ENCODE measurements at places on chromosomes 2 and 18.
A peak's percentile ranks its signal among the peaks of the same experiment; 100 is the strongest.

DNA sequence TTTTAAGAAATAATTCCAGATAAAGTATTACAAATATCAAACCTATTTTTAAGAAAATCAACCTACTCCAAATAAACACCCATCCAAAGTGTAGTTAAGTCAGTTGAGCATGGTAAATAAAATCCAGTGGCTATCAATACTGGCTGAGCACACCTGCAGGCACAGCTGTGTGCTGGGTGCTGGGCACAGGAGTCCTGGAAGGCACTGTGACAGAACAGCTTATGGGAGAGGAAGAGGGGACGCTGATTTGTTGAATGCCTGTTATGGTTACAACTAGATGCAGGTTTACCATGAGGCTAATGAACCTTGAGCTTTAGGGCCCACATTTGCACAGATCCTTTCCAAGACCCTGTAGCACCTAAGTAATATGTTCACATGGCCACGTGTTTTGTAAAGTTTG lies 202.7 kb downstream of the MTX2 start:
- DNase-seq, result no peak

DNA sequence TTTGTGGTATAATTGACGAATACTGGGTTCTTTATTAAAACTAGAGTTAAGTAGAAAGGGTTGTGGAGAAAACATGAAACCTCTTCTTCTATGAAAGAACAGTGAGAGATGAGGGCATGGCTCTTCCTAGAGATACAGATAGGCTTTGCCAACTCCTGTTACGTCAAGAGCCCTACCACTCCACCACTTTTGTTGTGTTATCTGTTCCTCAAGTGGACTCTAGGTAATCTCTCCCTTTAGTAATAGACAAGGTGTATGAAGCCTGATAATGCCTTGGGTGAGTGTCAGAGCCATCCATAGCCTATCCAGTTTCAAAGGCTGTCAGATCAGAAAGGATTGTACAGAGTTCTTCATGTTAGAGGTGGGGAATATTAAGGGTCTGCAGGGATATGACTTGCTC lies 176.4 kb downstream of the SETBP1 start:
- no peak for DNase-seq

DNA sequence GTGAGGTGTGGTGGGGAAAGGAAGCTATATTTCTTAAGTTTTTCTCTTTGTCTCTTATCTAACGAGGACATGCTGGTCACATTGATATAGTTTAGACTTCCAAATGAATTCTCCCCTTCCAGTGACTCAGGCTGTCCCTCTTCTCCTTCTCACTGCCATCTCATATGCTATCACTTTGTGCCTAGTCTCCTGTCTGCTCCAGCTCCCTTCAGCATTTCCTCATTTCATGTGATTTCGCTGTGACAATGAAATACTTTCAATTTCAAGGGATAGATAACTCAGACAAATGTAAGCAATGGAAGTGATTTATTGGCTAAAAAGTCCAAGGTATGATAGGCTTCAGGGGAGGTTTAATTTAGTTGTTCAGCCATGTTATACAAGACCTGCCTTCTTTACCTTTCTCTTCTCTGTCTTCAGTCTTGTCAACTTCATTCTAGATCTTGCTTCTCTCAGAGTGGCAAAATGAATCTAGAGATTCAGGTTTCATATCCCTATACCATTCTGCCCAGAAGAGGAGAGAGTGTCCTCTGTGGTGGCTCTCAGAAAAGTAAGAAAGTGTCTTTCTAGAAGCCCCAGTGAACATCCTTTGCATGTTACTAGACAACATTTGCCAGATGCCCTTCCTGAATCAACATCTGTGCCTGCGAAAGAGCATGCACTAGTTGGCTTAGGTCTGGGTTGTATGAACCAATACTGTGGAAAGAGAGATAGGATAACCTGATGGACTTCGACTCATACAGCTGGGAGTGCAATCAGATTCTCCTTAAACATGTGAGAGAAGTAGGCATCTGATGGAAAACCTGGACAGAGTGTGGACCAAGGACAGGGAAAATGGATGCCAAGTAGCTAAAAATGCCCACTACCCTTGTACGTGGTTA lies 29.9 kb upstream of the GPR155 start:
- DNase-seq, result no peak

GRCh38 chr2:224882291-224883171 lies 159.7 kb downstream of the DOCK10 start:
- peak; percentile 95 for DNase-seq

DNA sequence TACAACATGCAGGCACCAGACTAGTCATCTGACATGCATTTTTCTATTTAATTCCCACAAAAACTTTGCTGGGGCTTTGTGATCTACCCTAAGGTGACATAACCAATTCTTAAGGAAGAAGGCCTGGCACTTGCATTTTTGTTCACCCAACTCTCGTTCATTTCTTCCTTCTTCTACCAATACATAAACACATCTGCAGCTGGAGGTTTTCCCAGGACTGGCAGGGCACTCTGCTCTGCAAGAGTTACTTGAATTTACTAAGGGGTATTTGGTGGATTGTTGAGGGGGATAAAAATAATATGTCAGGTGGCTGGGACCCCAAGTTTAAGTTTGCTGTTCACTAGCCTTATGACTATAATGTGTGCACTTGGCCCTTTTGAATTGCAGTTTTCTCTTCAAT lies 111.4 kb upstream of the TRIB2 start:
- no peak for DNase-seq

DNA sequence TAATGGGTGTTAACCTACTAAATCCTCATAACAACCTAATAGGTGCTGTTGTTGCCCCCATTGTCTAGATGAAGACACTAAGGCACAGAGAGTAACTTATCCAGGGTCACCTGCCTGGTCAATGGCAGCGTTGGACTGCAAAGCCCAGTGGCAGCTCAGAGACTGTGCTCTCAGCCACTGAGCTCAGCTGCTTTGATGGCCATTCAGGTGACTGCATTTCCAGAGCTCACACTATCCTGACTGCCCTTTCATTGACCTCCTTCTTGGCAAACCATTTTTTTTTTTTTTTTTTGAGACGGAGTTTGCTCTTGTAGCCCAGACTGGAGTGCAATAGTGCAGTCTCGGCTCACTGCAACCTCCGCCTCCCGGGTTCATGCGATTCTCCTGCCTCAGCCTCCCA lies 115.2 kb downstream of the MAPK4 start:
- DNase-seq, result no peak

GRCh38 chr18:78822949-78823285 lies 156.7 kb upstream of the SALL3 start:
- DNase-seq, result no peak

DNA sequence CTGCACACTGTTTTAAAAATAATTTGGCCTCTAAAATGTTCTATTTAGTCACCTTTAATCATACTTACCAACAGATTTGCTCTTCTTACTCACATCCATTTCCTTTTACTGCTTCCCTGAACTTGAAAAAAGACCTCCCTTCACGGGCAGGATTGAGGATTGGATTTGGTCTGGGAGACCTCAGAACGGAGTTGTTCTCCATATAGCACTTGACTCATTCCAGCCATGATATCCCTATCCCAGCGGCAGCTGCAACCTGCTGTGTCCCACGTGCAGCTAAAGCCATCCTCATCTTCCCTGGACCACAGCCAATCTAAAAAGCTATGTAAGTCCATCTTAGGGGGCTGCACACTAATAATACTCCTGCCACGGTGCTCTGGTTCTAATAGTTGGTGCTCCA lies 97.0 kb upstream of the PTPRM start:
- no peak for DNase-seq

DNA sequence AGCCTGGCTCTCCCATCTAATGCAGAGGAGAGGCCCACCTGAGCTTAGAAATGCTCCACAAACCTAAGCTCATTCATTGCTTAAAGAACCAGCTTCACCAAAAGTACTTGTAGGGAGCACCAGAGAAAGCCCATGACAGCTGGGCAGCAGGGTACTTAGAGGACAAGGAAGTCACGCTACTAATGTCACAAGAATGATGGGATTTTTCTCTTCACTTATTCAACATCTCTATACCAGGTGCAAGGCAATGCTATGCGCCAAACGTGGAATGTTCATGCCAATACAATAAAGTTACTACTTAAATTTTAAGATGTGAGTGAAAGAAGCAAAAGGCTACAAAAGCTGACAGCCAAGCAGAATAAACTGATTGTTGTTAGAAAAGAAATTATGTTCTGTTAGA lies 36.0 kb downstream of the LONRF2 start:
- peak; percentile 21 for DNase-seq

DNA sequence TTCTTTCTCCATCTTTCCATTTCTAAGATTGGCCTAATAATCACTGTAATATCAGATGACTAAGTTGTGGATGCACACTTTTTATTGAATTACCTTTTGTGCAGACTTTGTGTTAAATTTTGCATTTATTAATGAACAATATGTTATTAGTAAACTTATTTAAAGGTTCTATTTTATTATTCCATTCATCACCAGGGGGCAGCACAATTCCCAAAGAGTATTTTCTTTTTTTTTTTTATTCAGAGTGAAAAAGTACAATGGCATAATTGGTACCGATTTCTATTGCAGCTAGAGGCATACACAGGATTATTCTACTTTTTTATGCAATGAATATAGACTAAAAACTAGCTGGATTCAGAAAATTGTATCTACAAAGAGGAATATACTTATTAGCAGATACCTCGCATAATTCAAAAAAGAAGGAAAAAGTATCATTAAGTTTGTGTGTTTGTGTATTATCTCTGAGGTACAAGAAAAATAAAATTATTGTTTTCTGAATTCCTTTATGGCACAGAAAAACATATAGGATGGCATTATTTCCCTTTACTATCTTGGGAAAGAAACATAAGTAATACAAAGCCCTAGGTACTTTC lies 390.6 kb downstream of the ERBB4 start:
- DNase-seq, result peak; percentile 11

GRCh38 chr2:28232295-28232694 lies 160.4 kb upstream of the FOSL2 start:
- peak; percentile 83 for DNase-seq

DNA sequence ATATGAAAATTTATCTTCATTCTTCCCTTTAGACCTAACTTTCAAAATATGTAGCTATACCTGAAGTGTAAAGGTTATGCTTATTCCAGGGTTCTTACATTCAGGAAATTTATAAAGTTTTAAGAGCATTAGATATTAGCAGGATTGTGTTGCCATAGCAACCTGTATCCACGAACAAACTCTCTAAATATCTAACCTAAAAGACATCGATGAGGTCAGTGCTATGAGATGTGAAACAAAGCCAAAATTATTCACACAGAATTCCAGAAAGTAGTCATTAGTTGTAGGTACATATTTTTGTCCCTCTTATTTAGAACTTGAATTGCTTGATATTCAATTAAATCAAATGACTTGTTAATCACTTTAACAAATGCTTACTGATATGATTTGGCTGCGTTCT lies 705.3 kb downstream of the SOCS6 start:
- no peak for DNase-seq

DNA sequence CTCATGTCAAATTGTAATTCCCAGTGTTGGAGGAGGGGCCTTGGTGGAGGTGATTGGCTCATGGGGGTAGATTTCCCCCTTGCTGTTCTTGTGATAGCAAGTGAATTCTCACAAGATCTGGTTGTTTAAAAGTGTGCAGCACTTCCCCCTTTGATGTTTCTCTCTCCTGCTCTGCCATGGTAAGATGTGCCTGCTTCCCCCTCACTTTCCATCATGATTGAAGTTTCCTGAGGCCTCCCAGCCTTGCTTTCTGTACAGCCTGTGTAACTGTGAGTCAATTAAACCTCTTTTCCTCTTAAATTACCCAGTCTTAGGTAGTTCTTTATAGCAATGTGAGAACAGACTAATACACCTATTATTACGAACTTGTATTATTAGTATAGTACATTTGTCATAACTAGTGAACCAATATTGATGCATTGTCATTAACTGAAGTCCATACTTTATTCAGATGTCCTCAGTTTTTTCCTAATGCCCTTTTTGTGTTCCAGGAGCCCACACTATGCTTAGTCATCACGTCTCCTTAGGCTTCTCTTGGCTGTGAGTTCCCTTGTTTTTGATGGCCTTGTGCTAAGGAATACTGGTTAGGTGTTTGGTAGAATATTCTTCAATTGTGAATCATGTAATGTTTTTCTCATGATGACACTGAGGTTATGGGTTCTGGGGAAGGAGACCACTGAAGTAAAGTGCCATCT lies 4.5 kb upstream of the MAP3K2 start:
- peak; percentile 26 for DNase-seq

GRCh38 chr2:235849489-235849888 lies 318.7 kb downstream of the GBX2 start:
- DNase-seq, result no peak

DNA sequence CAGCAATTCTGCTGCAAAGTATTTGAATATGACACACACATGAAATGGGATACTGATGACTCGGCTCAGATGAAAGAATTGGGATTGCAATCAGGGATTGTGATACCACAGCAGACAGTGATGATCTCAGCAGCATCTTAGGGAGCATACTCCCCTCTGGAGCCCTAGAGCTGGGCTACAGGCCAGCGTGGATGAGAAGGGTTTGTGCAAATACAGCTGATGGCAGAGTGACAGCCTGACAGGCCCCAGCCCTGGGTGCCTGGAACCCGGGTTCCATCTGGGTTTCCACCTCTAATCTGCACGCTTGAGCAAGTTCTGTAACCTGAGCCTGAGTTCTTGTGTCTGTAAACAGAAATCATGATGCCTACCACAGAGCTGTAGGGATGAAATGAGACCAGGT lies 418.0 kb downstream of the LRATD1 start:
- no peak for DNase-seq

DNA sequence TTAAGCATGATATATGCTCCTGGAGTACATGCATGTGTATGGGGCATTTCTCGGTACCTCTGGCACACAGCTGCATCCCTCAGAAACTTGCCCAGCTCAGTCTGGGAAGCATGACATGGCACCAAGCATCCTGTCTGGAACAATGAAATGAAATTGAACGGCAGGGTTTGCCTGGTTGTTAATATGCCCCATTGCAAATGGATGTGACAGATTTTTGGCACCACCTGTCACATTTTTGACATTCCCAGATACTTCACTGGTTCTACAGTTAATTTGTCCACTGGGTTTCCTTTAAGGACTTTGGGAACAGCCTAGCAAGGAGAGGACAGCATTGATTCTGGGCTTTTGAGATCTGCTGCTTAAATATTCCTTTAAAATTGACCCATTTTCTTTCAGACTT lies 305.8 kb downstream of the TSN start:
- peak; percentile 5 for DNase-seq
